ENCODE measurements at places on chromosomes 3 and 15.

- H3K27me3 ChIP-seq = no peaks in the 10 kb centered on the region
- no peak overlapping the region for H3K27ac ChIP-seq
- no peak overlapping the region for H3K4me3 ChIP-seq
- H3K36me3 ChIP-seq = no peaks in the 10 kb centered on the region
- DNase-seq = no peak
- no peaks in the 10 kb centered on the region for H3K4me1 ChIP-seq
These were observed 32.8 kb upstream of the CGNL1 start for GRCh38 chr15:57343498-57343897.

GRCh38 chr15:64921711-64922110, 10.0 kb downstream of the ANKDD1A start:
- no peaks in the 10 kb centered on the region for H3K36me3 ChIP-seq
- no peaks in the 10 kb centered on the region for H3K27me3 ChIP-seq
- no peaks in the 10 kb centered on the region for H3K4me1 ChIP-seq
- DNase-seq = no peak
- no peak overlapping the region for H3K4me3 ChIP-seq
- no peak overlapping the region for H3K27ac ChIP-seq

DNA sequence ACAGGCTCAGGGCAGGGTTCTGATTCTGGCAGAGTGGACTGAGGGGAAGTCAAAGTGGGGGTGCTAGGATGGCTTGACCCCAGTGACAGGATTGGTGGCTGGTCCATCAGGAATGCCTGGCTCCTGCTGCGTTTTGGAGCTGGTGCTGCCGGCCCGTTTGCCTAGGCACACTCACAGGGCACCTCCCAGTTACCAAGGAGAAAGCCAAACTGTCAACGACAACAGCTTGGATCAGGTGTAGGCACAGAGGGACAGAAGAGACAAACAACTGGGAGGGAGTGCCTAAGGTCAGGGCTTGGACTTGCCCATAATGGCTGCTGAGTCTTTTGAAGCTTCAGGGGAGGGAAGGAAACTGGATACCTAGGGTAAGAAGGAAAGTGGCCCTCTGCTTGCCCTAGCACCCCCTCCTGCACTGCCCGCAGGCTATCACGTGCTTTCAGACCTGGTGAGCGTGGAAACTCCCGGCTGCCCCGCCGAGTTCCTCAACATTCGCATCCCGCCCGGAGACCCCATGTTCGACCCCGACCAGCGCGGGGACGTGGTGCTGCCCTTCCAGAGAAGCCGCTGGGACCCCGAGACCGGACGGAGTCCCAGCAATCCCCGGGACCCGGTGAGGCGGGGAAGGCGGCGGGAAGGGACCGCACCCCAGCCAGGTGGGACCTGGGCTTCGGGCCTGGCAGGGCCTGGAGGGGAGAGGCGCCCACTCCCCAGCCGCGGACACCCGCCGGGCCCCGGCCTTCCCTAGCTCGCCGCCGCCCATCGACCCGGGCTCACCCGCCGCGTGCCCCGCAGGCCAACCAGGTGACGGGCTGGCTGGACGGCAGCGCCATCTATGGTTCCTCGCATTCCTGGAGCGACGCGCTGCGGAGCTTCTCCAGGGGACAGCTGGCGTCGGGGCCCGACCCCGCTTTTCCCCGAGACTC, 5.1 kb downstream of the DUOX1 start:
- DNase-seq = no peak
- H3K36me3 ChIP-seq = no peaks in the 10 kb centered on the region
- H3K27ac ChIP-seq = no peak overlapping the region

GRCh38 chr3:148331081-148331846, 366.4 kb upstream of the AGTR1 start:
- H3K4me3 ChIP-seq = no peak overlapping the region
- no peaks in the 10 kb centered on the region for H3K4me1 ChIP-seq
- no peaks in the 10 kb centered on the region for H3K27me3 ChIP-seq
- H3K36me3 ChIP-seq = no peaks in the 10 kb centered on the region
- no peak overlapping the region for H3K27ac ChIP-seq

- DNase-seq = peak; percentile 62
- H3K36me3 ChIP-seq = no peaks in the 10 kb centered on the region
- no peak overlapping the region for H3K27ac ChIP-seq
- H3K27me3 ChIP-seq = no peaks in the 10 kb centered on the region
- peaks cover 15% of the 10 kb centered on the region for H3K4me1 ChIP-seq
- no peak overlapping the region for H3K4me3 ChIP-seq
These were observed 9.3 kb downstream of the PAK6 start for GRCh38 chr15:40248006-40248783.

DNA sequence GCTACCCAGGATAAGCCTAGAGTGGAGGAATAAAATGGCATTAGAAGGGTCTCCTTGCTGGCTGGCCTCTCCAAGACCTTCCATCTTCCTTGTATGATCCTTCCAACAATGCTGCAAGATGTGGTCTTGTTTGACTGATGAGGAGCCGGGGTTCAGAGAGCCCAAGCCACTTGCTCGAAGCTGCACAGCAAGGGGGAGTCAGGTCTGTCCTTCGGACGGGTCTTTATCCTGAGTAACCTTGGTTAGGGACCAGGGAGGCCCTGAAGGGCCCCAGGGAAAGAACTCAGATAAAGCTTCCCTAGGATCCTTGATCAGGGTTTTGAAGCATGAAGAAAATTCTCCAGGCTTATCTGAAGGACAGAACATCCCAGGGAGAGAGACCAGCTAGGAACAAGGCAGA, 7.0 kb upstream of the DNAJB8 start:
- no peaks in the 10 kb centered on the region for H3K36me3 ChIP-seq
- no peak overlapping the region for H3K4me3 ChIP-seq
- no peaks in the 10 kb centered on the region for H3K4me1 ChIP-seq
- H3K27me3 ChIP-seq = no peaks in the 10 kb centered on the region
- DNase-seq = no peak
- H3K27ac ChIP-seq = no peak overlapping the region

GRCh38 chr15:79337591-79337990, 26.7 kb downstream of the TMED3 start:
- H3K27me3 ChIP-seq = no peaks in the 10 kb centered on the region
- H3K4me1 ChIP-seq = no peaks in the 10 kb centered on the region
- H3K4me3 ChIP-seq = no peak overlapping the region
- DNase-seq = no peak
- H3K36me3 ChIP-seq = no peaks in the 10 kb centered on the region

- no peak overlapping the region for H3K4me3 ChIP-seq
- H3K27me3 ChIP-seq = no peaks in the 10 kb centered on the region
- no peak overlapping the region for H3K27ac ChIP-seq
- no peak for DNase-seq
- no peaks in the 10 kb centered on the region for H3K4me1 ChIP-seq
- no peaks in the 10 kb centered on the region for H3K36me3 ChIP-seq
These were observed 45.2 kb downstream of the ZNF385D start for GRCh38 chr3:21705769-21706168.

GRCh38 chr3:54034971-54035370, 87.4 kb upstream of the CACNA2D3 start:
- H3K27ac ChIP-seq = no peak overlapping the region
- no peaks in the 10 kb centered on the region for H3K4me1 ChIP-seq
- no peak overlapping the region for H3K4me3 ChIP-seq
- no peaks in the 10 kb centered on the region for H3K36me3 ChIP-seq
- no peak for DNase-seq

DNA sequence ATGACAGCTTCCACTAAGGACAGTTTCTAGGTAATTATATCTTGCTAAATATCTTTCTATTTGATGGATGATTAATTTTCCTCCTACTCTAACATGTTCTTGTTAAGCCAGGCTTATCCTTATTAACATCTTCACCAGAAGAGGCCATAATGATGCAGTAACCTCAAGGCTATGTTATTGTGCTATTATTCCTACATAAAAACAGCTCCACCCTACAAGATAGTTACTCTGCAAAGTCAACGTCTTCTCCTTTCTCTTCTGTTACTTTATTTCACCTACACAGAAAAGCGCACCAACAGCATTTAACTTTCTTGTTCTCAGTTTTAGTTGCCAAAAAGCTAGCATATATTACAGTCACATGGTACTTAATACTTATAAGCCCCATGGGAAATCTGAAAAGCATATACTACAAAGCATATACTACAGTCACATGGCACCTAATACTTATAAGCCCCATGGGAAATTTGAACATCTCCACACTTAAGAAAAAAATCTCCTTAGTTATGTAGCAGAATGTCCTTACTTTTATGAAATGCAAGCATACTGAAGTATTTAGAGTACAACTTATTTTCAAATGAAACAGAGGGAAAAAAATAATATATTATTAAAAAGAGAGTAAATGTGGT, 13.4 kb downstream of the ADAM10 start:
- no peak for DNase-seq
- peaks cover 95% of the 10 kb centered on the region for H3K4me1 ChIP-seq
- no peaks in the 10 kb centered on the region for H3K27me3 ChIP-seq
- H3K4me3 ChIP-seq = no peak overlapping the region
- H3K27ac ChIP-seq = no peak overlapping the region

- no peaks in the 10 kb centered on the region for H3K4me1 ChIP-seq
- no peaks in the 10 kb centered on the region for H3K27me3 ChIP-seq
- no peaks in the 10 kb centered on the region for H3K36me3 ChIP-seq
- H3K27ac ChIP-seq = no peak overlapping the region
These were observed 105.2 kb upstream of the RNF7 start for GRCh38 chr3:141632779-141633374.

DNA sequence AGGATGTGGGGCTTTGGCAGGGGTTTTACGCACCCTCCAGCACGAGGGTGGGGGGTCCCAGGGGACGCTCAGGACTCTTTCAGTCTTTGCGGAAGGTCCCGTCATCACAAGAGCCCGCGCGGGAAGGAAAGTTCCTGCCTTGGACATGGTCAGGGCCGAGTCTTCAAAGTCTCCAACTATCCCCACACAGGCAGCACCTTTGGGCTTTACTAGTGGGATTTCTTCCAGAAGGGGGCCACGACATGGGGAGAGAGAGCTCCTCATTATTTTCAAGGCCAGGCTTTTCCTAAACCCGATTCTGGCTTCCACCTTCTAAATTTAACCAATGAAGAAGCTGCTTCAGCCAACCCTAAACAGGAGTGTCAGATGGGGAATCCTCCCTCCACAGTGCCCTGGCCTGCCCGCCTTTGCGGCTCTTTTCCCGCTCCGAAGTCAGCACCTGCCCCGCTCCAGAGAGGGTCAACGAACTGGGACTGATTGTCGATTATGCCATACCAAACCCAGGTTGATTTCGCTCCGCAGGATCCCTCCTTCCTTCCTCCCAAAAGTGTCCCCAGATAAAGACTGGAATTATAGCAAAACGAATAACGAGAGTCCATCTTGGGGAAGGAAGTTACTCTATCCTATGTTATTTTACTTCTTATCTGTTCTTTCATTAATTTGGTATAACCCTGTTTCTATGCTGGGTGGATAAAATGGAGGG, 11.0 kb downstream of the SHOX2 start:
- H3K36me3 ChIP-seq = no peaks in the 10 kb centered on the region
- peaks cover 12% of the 10 kb centered on the region for H3K4me1 ChIP-seq
- peaks cover 49% of the 10 kb centered on the region for H3K27me3 ChIP-seq
- no peak overlapping the region for H3K27ac ChIP-seq
- H3K4me3 ChIP-seq = no peak overlapping the region

GRCh38 chr3:144771381-144771870, 799.8 kb downstream of the DIPK2A start:
- H3K27me3 ChIP-seq = no peaks in the 10 kb centered on the region
- no peaks in the 10 kb centered on the region for H3K36me3 ChIP-seq
- no peak overlapping the region for H3K4me3 ChIP-seq
- peaks cover 7% of the 10 kb centered on the region for H3K4me1 ChIP-seq
- H3K27ac ChIP-seq = no peak overlapping the region
- DNase-seq = no peak

- H3K4me1 ChIP-seq = peaks cover 31% of the 10 kb centered on the region
- H3K27ac ChIP-seq = no peak overlapping the region
- DNase-seq = peak; percentile 33
- H3K36me3 ChIP-seq = no peaks in the 10 kb centered on the region
- no peak overlapping the region for H3K4me3 ChIP-seq
These were observed 99.9 kb downstream of the LINGO1 start for GRCh38 chr15:77532846-77533245.

DNA sequence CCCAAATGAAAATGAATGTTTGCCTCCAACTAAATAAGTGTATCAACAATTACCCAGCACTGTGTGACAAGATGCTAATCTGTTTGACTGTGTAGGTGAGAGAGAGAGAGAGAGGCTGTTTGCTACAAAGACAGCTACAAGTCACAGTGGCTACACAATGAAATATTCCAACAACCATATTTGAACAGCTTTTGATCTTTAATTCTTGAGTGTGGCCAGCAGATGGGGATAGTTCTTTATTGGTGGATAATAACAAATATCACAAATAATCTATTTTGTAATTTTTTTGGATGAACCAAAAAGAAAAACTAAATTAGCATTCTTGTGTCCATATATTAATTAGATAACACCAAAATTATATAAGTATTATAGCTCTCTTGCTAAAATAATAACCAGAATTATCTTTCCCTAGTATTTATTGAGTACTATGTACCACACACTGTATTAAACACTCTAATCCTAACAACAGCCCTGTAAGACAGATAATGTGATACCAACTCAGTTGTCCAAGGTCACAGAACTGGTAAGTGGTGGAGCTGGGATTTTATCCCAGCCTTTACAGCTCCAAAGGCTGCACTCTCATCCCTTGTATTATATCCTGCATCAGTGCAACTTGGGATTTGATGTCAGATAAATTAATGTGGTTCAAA, 61.9 kb upstream of the C3orf80 start:
- no peak overlapping the region for H3K4me3 ChIP-seq
- H3K27ac ChIP-seq = no peak overlapping the region
- no peak for DNase-seq
- H3K4me1 ChIP-seq = no peaks in the 10 kb centered on the region

GRCh38 chr3:190676481-190676880, 162.6 kb downstream of the IL1RAP start:
- no peaks in the 10 kb centered on the region for H3K36me3 ChIP-seq
- H3K4me1 ChIP-seq = no peaks in the 10 kb centered on the region
- no peak for DNase-seq

GRCh38 chr3:171309906-171310359, 150.3 kb downstream of the TNIK start:
- H3K27me3 ChIP-seq = no peaks in the 10 kb centered on the region
- no peak overlapping the region for H3K27ac ChIP-seq
- no peak overlapping the region for H3K4me3 ChIP-seq
- no peaks in the 10 kb centered on the region for H3K4me1 ChIP-seq
- no peak for DNase-seq

DNA sequence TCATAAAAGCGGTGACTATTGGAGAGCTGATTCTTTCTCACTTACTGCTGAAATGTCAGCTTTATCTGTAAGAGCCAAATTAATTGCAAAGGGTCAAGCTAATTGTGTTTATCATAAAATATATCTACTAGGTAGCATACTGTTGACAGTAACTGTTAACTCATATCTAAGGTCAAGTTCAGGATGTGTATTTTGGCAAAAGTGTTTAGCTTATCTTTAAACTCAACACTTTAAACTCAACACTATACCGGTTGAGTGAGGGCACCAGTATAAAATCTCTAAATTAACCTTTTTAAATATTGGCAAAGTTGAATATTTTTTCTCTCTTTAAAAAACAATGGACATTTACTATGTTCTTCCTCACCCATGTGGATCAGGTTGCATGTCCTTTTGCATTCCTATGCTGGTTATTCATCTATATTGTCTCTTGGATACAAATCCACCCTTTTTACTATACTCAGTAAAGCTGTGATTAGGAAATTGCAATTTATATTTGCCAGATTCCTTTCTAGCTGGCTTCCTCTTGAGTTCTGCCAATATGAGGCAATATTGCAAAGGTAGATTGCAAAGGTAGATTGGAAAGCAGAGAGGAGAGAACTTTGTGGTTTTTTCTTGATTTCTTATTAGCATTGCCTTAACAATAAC, 344.6 kb upstream of the DCBLD2 start:
- H3K4me3 ChIP-seq = no peak overlapping the region
- no peak for DNase-seq
- H3K4me1 ChIP-seq = no peaks in the 10 kb centered on the region
- H3K27me3 ChIP-seq = no peaks in the 10 kb centered on the region

- H3K36me3 ChIP-seq = no peaks in the 10 kb centered on the region
- no peak overlapping the region for H3K27ac ChIP-seq
- DNase-seq = no peak
These were observed 18.4 kb downstream of the ZBTB38 start for GRCh38 chr3:141386611-141387111.

Data from spleen (tissue), 13 donors.